ENCODE measurements at places on chromosomes 16 and 17.

DNA sequence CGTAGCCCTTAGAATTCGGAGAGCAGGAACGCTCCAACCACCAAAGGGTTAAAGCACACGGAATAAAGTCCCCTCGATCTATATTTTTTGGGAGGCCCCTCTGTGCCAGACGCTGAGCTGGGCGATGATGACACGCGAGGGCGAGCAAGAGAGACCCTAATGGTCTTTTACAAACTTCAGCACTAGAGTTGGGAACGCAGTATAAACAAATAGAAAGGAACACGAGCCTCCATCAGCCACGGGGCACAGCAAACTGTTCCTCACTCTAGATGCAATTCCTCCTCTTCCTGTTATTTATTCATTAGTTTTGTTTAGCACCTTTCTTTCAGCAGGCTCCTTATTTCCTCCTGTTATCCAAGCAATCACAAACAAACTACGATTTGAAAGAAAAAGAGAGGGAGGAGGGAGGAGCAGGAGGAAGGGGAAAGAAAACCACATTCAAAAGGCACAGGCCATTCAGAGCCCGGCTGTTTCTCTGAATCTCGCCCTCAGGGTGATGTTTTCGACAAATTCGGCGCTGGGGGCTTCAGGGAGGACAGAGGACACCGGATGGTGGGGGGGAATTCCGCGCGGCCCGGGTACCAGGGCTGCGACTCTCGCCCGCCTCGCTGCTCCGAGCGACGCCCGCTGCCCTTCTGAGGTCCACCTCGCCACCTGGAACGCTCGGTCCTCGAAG lies 1.6 kb downstream of the TOX3 start:
- DNase-seq: peak; percentile 2

DNA sequence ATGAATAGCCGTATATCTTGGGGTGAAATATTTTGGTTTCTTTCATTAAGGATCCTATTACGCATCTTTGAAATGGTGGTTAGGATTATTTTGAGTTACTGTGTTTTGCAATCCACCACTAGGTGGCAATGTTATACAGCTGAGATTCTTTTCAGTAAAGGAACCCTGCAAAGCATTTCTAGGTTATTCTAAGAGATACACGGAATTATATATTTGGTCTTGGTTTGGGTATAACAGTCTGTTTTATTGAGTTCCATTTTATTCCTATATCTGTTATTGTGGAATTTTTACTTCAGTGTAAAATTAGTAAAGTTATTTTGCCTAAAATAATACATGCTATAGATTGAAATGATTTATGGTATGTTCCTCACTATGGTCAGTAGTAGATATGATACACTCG lies 62.9 kb upstream of the CPHXL start:
- DNase-seq: peak; percentile 62

- peak; percentile 43 for DNase-seq
These were observed 787 bp downstream of the CDH11 start for GRCh38 chr16:65120831-65121721.

GRCh38 chr16:9054460-9054859 lies 37.0 kb upstream of the HAPSTR1 start:
- no peak for DNase-seq

DNA sequence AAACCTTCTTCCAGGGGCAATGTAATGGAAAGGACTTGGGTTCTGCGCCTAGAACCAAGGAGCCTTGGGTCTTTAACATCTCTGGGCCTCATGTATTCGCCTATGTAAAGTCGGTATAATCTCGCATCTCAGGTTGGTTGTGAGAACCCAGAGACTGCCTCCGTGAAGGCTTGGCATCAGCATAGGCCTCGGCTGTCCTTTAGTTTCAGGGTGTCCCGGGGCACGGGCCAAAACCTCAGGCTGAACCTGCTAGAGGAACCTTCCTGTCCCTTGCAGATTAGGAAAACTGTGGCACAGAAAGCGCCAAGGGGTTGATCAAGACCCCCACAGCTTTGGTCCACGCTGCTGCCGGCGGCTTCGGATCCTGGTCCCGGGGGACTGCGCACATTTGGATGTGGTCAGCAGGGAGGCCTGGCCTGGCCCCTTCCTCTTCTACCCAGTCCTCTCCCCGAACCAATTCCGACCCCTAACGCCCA lies 772 bp upstream of the PHAF1 start:
- no peak for DNase-seq

- no peak for DNase-seq
These were observed 16.6 kb upstream of the TERF2 start for GRCh38 chr16:69402439-69402838.

GRCh38 chr16:30113711-30114333 lies 485 bp upstream of the GDPD3 start:
- DNase-seq: no peak

DNA sequence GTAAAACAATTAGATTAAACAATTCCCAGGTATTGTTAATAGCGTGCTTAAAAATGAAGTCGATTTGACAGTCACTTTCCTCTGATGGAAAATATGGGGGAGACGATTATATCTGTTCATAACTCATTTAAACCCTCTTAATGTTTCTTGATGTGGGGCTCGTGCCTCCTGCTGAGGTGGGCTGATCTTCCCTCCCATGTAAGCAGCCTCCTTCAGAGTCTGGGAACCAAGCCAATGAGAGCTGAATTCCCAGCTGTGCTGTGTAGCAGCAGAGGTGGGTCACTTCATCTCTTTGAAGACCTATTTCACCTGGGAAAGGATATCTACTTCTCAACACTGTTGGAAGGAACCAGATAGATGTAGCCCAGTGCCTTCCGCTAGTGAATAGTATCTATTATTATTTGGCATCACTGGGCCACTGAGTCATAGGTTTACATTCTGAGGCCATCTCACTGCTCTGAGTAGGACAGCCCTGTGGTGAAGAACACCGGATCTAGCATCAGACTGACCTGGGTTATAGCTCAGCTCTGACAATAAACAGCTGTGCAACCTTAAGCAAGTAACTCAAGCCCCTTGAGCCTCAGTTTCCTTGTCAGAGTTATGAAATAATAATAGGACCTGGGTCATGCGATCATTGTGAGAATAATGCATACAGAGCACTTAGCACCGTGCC lies 85.3 kb upstream of the C16orf82 start:
- DNase-seq: peak; percentile 82

DNA sequence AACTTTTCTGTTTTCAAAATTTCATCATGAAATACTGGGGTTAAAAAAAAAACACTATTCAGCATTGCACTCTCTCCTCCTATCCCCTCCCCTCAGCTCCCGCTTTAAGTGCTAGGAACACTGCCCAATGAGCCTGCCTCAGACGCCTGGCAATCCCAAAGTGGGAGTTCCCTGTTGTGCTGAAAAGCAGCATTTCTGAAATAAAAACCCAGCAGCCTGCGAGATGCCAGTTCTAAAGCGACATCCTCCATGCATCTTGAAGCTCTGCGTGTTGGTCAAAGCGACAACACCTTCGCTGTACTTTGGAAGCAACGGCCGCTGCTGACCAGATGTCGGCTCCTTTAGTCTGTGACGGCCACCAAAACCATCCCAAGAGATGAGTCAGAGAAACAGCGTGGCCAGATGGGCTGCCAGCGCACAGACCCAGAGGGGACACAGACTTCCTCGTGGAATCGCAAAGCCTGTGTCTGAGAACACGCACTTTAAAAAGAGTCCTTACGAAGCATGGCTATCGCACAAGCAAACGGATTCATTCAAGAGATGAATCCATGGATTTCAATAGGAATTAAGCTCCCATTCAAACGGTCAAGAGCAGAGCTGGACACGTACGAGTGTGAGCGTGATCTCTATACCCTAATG lies 32.8 kb downstream of the FBXO31 start:
- no peak for DNase-seq

DNA sequence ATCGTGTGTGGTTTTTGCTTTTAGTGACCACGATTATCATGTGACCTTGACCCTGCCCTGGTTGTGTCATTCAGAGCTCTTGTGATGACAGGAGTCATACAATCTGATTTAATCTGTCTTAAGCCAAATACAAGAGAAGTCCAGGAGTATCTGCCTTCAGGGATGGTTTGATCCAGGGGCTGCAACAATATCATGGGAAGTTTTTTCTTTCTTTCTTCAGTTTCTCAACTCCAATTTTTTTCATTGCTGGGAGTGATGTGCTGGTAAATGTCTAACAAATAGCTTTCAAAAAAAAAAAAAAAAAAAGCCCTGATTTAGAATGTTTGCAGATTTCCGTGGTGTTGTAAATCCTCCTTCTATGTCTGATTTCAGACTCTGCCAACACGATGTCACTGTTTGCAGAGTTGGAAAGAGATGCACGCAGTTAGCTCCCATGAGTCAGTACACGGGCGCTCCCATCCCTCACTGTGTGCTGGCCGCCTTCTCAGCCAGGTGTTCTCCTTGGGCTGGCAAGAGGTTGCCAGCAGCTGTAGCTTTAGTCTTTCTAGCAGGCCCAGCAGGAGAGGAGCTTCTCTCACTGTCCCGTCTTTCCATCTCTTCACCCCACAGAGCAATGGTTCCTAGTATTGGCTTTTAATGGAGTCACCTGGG lies 229.7 kb downstream of the SNX29 start:
- no peak for DNase-seq

DNA sequence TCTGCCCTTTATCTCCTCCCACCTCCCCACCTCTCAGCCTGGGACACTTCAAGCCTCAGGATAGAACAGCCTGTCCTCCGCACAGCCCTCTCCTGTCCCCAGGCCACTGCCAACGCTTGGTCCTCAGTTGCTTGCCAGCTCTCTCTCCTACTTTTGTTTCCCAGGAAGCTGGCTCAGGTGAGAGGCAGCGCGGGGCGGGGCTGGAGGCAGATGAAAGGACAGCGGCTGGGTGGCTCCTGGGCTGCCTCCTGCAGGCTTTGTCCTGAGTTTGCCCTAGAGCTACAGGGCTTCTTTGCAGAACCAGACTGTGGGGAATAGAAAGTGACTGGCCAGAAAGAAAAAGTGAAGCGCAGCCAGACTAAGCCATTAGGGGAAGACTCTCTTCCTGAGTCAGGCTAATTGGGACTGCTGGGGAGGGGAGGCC lies 48.2 kb upstream of the CDC42EP4 start:
- DNase-seq: no peak

GRCh38 chr16:23182679-23183542 lies at the start of gene SCNN1G:
Gene SCNN1G, plus strand, starts transcription at chr16:23182745. Its CDS starts 3,527 bp downstream, at chr16:23186272.
- DNase-seq: no peak

GRCh38 chr16:30445149-30445407 lies 596 bp downstream of the SEPHS2 start:
- DNase-seq: no peak

GRCh38 chr17:82754297-82755208 lies 2.7 kb downstream of the TBCD start:
- peak; percentile 55 for DNase-seq

- DNase-seq: peak; percentile 78
These were observed 16.5 kb downstream of the MRPS23 start for GRCh38 chr17:57833179-57833939.

GRCh38 chr17:78628547-78629435 lies 51.6 kb upstream of the DNAH17 start:
- no peak for DNase-seq

- DNase-seq: no peak
These were observed 296.1 kb downstream of the SOX9 start for GRCh38 chr17:72416905-72417304.

DNA sequence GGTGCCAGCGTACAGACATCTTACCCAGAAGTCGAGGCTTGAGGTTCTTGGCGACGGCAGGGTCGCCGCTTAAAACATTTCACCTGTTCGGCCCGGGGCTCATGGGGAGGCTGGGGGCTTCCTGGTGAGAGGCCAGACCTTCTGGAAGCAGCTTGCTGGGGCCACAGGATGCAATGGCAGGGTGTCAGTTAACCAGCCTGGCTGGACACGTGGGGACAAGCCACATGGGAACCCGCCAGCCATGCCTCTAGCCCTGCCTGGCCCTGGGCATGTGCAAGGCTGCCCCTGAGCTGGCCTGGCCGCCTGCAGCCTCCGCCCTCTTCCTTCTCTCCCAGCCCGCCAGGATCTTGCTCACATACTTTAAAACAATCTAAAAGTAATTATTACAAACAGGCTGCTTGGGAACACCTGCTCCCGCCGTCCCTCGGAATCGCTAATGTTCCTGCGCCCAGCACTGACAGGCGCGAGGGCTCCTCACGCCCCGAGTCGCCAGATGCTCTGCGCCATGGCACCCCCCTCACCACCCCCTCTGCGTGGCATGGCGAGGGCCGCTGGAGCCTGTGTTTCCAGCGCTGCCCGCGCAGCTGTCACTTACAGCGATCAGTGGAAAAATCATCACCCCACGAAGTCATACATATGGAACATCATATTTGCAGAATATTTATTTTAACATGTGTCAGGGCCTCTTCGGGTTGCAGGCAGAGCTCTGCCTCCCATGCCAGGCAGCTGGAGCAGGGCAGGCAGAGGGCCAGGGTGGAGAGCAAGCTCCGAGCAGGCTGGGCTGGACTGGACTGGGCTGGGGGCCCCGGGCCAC lies 188.7 kb upstream of the GSE1 start:
- DNase-seq: no peak

DNA sequence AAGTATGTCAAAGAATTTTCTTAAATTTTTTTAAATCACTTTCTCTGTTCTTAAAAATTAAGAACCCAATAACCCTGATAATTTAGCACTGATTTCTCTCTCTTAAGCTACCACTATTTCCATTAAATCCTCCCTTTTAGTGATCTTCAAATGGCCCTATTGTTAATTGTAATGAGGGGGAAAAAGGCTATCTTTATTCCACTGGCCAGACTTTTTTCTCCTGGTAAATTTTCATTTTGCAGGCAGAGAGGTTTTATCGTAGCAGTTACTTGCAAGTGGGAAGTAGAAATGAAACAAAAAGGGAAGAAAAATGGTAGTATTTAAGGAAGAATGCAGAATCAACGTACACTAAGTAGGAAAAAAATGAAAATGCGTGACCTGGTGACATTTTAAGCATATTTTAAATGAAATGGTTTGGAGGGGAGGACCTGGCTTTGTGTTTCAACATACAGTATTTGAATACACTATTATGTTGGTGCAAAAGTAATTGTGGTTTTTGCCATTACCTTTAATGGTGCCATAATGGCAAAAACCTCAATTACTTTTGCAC lies 224.9 kb downstream of the TANC2 start:
- DNase-seq: no peak

DNA sequence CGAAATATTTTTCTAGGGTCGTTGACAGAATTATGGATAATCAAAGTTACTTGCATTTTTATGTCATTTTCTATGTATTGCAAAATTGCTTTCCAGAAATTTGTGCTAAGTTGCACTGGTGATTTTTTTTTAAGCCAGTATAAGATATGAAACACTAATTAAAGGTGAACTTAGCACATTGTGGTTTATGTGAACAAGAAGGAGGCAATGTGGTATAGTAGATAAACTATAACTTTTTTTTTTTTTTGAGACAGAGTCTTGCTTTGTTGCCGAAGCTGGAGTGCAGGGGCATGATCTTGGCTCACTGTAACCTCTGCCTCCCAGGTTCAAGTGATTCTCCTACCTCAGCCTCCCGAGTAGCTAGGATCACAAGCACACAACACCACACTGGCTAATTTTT lies 13.2 kb downstream of the DGKE start:
- no peak for DNase-seq

GRCh38 chr17:81457401-81457800 lies 55.2 kb downstream of the ACTG1 start:
- no peak for DNase-seq

All from astrocyte of the spinal cord (primary cell).